Cardiac septum (tissue), 1 donor: ENCODE measurements at places on chromosomes 11 and 22. TPM values are rescaled to one million over a fixed set of nuclear protein-coding genes. Genes with fewer than 3 reads are reported as not detected.

FAM76B gene
- 9.2 TPM for total RNA-seq

ALX4 gene
- total RNA-seq = 0.05 TPM

OR10W1 gene
- total RNA-seq = not detected

FDX1 gene
- 21.7 TPM for total RNA-seq

TRIM48 gene
- not detected for total RNA-seq

INS gene
- not detected for total RNA-seq

SLC29A2 gene
- total RNA-seq = 8.8 TPM

CDC45 gene
- not detected for total RNA-seq
